HS-5 (cell line): ENCODE measurements at places on chromosomes 1 and 21.

DNA sequence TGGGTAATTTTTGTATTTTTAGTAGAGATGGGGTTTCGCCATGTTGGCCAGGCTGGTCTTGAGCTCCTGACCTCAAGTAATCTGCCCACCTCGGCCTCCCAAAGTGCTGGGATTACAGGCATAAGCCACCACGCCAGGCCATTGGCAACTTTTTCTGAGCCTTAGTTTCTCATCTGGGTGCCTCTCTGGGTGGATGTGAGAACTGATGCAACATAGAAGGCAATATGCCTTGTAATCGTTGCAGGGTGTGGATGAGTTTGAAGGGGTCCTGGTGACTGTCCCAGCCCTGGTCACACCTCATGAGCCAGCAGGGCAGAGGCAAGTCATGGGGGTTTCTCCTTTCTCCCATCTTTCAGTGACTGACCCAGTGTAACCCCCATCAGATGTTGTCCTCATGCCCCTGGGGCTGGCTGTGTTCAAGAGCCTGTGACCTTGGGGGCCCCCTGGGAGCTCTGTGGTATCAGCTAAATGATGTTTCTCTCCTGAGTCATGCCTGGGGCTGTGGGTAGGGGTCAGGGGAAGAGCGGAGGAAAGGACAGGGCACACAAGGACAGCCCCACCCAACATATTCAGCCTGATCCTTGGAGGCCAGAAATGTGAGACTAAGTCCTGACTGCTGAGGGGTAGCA lies 3.6 kb downstream of the COL9A2 start:
- no peak for DNase-seq

- no peak for DNase-seq
Observed at GRCh38 chr1:199163267-199163666, 524.4 kb downstream of the PTPRC start.

- DNase-seq: no peak
Observed at GRCh38 chr1:1779320-1779675, 1.0 kb upstream of the NADK start.

DNA sequence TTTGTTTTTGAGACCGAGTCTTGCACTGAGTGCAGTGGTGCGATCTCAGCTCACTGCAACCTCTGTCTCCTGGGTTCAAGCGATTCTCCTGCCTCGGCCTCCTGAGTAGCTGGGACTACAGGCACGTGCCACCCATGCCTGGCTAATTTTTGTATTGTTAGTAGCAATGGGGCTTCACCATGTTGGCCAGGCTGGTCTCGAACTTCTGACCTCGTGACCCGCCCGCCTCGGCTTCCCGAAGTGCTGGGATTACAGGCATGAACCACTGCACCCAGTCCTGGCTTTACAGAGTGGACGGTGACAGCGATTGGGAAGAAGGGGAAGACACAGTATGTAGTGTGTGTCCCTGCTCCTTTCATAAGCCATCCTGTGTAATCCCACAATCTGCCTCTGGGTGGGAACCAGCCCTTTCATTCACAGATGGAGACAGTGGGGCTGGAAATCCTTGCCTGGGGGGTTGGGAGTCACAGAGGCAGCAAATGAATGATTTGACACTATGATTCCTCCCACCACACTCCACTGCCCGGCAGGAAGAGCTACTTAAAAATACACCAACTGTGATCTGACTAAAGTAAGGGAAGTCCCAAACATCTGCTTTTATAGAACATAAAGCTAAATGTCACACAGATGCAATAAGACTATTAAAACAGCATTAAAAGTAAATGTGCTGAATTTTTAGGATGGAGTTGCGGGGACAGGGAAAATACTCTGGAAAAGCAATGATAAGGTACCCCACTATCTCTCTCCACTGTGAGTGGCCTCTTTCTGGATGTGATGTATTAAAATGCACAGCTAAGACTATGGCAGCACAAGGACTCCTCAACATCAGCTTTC lies 4.5 kb downstream of the PARP1 start:
- DNase-seq: no peak

- peak; percentile 8 for DNase-seq
Observed at GRCh38 chr21:46457801-46458314, 833 bp upstream of the DIP2A start.

DNA sequence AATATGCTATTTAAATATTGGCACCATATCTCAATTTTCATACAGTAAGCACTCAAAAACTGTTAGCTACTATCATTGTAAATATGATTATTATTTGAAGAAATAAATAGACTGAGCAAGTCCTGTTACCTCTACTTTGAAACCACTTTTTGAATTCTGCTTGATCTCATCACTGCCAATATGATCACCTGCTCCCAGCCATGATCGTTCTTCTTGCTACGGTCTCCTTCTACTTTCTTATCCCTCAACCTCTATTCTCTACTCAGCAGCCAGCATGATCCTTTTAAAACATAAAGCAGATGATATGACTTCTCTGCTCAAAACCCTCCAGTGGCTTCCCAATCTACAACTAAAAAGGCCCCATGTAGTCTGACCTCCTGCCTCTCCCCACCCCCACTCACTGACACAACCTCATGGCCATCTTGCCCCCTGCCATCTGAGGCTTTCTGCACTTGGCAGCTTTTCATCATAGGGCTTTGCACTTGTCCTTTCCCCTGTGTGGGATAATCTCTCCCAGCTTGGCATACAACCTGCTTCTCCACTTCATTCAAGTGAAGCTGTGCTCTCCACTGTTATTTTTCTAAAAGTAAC lies 27.2 kb downstream of the CD34 start:
- DNase-seq: no peak

DNA sequence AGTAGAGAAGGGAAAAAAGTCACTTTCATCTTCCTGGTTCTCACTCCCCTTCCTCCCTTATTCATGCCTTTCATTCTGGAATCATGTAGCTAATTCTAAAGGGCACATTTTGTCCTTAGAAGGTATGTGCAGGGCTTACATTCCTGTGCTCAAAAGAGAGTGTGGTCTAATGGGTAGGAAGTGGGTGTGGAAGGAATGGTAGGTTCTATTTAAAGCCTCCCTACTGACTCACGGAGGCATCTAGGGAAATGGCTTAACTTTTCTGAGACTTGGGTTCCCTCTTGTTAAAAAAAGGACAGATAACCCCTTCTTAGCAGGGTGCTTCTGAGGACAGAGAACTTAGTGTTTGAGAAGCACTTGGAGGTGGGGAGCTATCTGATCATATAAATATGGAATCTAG lies 249.3 kb upstream of the DUSP10 start:
- no peak for DNase-seq

GRCh38 chr1:213055767-213056166 lies 4.7 kb downstream of the RPS6KC1 start:
- DNase-seq: no peak

DNA sequence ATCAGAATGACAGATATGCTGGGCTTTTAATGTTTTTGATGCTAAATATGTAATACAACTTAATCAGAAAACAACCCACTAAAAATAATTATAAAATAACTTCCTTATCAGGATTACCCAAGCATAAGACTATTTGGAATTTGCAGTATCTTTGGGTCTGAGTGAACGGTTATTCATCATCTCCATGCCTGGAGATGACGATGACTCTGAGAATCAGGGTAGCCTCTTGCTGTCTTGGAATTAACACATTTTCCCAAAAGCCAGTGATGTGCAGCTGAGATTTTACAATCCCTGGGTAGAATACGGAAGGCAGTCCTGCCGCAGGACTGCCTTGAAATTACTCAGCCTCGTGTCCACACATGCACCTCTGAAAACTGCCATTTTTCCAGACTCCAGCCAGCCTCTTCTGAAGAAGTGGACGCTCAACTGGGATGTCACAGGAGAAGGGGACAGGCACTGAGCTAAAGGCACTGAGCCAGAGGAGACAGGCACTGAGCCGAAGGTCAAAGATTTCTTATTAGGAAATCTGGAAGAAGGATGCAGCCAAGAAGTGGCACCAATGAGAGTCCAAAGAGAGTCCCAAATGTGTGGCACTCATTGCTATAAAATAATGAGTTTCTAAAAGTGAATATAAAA lies 85.5 kb downstream of the PGBD5 start:
- no peak for DNase-seq

- DNase-seq: no peak
Observed at GRCh38 chr1:213176341-213176740, 125.3 kb downstream of the RPS6KC1 start.

GRCh38 chr1:15668089-15668754 lies 15.9 kb upstream of the PLEKHM2 start:
- no peak for DNase-seq

- DNase-seq: no peak
Observed at GRCh38 chr1:175136246-175136645, 56.3 kb downstream of the KIAA0040 start.

DNA sequence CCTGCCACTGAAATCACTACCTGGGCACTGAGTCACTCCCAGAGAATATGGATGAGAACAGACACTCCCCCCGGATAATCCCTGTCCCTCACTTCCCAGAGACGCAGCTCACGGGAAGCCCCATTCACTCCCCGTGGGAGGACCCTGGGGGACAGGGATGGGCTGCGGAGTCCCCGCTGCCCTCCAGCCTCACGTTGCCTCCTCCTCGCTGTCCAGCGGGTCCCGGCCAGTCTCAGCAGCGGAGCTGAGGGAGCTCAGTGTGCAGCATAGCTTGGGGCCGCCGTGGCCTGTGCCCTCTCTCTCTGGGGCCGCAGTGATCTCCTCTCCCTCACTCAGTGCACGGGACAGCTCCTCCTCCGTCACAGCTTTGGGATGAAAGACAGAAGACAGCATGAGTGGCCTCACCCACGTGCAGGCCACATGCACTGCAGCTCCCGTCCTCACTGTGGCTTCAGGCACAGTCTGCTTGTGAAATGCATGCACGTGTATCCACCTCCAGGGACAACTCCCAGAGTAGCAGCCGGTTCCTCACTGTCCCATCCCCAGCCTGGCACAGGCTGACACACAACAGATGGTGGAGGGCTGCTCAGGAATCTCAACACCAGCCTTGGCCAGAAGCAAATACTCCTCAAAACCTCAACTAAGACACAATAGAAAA lies 7.4 kb downstream of the CFAP410 start:
- no peak for DNase-seq

DNA sequence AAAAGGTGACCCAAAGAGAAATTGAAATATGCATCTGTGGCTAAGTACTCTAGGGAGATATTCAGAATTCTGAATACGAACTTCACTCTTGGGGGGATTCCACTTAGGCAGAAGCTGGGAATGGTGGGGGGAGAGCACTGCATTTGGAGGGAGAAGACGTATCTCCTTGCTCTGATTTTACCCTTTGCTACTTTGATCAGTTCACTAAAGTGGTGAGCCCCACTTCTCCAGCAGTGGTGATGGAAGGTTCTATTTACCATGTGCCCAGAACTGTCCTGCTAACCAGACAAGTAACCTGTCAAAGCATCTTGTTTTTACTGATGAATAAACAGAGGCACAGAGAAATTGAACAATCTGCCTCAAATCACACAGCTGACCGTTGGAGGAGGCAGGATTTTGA lies 483.4 kb downstream of the SIPA1L2 start:
- no peak for DNase-seq

DNA sequence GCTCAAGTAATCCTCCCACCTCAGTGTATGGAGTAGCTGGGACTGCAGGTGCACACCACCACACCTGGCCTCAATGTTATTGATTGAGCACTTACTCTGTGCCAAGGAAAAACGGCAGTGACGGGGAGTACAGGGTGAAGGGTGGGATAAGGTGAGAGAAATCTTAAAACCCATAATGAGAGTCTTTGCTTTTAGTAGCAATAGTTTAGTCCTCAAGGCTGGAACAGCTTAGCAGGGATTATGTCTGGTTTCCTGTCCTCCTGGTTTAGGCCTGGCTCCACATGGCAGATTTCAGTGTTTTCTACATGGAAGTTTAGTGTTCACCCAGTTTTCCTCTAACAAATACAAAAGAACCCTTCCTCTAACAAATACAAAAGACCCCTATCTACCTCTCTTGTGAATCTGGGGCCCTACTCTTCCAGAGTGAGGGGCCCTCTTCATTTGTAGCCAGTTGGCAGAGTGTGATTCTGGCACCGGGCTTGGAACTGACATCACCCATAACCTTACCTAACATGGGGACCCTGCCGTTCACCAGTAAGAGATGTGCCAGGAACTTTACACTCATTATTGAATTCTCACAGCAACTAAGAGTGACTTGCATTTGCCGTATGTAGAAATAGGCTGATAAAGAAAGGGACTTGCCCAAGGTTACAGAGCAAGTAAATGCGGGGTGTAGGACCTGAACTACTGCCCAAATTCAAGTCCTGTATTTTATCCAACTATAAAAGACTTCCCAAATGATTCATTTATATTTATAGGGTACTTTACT lies 6.9 kb downstream of the ZNF691 start:
- no peak for DNase-seq

GRCh38 chr1:37945743-37946702 lies 830 bp downstream of the INPP5B start:
- DNase-seq: no peak

DNA sequence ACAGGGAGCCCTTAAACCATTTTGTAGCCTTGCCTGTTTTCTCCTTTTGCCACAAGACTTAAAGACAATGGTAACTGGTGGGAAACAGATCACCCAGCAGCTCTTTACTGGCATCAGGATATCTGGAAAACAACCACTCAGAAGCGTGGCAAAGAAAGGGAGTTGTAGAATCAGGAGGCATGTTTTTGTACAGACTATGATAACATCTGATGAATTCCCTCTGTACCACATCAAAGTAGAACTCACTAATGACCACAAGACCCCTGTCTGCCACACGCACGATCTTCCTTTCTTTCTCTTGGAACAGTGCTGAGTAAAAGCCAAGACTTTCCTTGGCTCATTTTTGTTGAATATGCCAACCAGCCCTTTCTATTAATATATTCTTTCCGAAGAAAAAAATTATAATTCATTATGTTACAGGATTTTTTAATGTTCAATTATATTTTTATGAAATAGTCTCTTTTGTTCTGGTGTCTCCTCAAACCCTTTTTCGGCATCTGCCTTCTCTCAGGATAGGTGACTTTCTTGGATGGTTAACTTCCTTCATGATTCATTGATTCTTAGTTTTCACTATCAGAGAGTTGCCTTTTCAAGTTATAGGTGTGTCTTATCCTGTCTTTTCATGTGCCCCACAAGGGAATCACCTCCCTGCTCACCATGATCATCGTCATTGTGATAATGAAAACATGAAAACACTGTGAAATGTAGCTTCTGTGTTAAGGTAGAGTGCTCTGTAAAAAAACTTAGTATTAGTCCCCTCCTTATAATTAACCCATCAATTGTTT lies 7.9 kb upstream of the PHGDH start:
- DNase-seq: no peak

DNA sequence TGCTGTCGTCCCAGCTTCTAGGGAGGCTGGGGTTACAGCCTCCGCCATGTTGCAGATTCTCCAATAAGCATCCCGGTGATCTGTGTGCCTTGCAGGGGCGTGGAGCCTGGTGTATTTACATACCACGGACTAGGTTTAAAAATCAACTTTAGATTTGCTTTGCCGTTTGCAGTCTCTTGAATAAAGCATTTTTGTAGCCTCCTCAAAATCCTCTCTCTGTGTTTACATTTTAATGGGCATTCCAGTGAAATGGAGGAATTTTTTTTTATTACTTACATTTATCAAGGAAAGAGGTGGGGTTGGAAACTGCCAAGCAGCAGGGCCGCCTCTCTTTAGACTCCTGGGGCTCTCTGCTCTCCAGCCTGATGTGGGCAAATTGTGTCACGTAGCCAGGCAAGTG lies 437.5 kb upstream of the VAMP3 start:
- DNase-seq: no peak
